ENCODE measurements at places on chromosomes 12 and 14.
A peak's percentile ranks its signal among the peaks of the same experiment; 100 is the strongest.

DNA sequence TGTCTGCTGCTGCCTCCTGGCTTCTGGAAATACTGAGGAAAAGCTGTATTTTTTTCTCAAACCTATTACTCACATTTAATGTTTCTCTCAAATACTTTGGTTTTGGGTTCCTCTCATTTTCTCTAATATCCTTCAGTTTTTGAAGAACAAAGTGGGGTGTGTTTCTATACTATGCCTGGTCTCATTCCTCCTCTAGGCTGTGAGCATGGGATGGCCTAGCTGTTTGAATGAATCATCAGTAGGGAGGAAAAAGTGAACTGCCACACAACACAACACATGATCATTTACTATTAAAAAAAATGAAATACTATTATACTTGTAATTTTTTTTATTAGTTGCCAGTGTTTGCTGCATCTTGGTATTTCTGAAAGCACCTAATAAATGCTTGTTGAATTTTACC is 11.3 kb upstream of the SMCO3 start:
- DNase-seq = no peak

GRCh38 chr12:54046809-54047159 is 6.9 kb upstream of the HOXC4 start:
- no peak for DNase-seq

GRCh38 chr12:15143467-15143866 is 77.8 kb downstream of the RERG start:
- no peak for DNase-seq

- no peak for DNase-seq
Observed at GRCh38 chr12:92876496-92876895, 52.6 kb downstream of the EEA1 start.

DNA sequence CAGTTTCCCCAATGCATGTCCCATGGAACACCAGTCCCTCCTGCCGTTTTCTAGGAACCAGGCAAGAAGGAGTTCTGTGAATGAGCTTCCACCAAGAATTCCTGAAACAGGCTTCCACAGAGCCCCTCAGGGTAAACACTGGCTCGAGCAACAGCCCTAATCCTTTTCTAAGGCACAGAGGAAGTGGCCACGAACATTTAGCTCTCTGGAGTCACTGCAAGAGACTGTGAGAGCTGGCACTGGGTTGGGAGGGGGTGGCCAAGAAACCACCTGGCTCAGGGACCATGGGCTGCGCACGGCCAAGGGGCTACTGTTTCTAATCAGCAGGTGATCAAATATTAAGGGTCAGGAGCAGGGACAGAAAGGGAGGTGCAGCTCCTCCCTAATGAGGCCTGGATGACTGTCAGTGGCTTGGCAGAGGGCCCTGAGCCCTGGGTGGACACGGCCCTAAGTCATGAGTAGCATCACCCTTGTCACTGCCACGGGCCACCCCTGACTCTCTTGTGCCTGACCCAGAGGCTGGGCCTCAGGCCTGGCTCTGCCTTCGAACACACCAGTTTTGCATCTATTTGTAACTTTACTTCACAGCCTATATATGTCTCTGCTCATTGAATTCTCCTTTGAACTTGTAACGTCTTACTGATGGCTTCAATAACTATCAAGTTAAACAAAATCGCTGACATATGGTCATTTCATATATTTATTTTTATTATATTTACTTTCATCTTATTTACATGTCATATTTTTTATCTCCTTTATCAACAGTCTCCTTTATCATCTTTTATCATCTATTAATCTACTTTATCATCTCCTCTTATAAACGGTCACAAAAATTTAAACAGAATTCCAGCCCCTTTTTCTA is 154.0 kb downstream of the DICER1 start:
- no peak for DNase-seq

DNA sequence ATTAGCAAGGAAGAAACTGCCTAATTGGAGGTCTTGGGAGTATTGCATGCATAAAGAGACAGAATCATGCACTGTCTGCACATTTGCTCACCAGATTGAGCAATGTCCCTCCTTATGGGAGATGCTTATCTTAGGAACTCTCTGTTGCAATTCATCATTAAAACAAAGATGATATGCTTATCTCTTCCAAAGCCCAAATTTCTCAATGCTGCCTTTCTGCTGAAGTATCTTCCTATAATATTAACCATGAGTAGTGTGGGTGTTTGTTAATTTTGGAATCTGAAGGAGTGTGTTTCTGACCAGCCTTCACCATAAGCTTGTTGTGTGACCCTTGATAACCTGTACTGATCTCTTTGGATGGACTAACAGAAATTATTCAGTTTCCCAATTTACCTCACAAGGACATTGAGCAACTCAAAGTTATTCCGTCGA is 1257.6 kb upstream of the FLRT2 start:
- no peak for DNase-seq

DNA sequence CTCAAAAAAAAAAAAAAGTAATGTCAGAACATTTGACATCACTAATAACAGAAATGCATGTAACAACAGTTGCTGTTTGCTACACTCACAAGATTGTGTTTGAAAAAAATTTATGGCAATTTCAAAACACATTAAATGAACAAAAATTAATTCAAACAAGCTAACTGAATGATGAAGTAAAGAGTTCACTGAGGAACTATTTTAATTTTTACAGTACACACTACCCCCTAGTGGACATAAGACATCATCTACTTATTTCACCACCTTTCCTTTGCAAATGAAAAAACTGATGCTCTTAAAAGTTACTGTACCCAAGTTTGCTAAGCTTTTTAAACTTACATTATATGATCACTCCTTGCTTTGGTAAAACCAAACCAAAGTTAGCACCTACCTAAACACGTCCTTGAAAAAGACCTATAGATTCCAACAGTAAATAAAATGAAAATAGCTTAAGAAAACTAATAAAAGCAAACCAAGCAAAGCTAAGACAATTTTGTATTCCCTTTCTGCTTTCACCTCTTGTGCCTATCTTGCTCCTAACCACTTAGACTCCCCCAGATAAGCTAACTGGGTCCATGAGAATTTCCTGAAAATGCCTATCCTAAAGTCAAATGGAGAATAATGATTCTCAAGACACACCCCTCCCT is 22.2 kb downstream of the UBE2N start:
- DNase-seq = no peak

DNA sequence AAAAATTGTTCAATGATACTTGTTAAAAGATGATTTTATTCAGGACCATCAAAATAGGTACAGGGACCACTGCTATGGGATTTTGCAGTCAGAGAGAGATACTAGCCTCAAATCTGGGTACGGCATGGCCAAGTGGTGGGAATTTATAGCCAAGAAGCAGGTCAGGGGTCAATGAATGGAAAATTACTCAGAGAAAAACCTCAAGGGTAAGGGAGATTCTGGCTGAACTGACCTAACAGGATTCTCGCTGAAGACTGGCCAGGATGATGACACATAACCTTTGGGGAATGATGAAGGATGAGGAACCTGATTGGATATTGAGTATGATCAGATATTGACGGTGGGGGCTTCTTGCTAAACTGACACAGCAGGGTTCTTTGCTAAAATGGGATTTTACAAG is 32.7 kb downstream of the DEPDC4 start:
- no peak for DNase-seq

DNA sequence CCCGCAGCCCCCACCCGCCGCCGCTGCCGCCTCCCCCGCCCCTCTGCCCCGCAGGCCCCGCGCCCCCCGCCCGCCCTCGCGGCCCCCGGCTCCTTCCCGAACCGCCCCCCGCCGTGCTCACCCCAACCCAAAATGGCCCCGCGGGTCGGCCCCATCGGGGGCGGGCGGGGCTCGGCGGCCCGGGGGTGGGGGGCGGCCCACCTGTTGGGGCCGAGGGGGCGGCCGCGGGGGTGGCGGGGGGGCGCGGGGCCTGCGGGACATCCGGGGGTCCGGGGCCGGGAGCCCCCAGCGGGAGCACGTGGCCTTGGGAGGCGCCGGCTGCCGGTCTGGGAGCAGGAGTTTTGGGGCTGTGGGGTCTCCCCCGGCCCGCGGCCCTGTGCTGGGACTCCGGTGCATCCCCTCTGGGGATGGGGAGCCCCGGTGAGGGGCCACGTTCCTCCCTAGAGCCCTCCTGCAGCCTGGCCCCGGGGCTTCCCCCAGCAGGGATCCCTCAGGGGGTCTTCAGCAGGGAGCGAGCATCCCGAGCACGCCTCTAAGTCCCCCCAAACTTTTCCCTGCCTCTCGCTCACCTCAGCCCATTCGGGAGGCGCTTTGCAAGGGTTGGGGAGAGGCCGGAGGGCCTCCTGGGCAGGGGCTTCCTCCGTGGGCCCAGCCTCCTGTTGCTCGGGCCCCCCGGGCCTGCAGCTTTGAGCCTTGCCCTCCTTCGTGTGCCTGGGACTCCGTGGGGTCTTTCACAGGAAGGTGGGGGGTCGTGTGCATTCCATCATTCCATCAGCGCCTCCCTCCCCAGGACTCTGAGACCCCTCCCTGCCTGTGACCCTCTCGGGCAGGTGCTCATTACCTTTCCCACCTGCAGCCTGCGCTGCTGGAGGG is 710 bp downstream of the MTA1 start:
- DNase-seq = peak; percentile 24

DNA sequence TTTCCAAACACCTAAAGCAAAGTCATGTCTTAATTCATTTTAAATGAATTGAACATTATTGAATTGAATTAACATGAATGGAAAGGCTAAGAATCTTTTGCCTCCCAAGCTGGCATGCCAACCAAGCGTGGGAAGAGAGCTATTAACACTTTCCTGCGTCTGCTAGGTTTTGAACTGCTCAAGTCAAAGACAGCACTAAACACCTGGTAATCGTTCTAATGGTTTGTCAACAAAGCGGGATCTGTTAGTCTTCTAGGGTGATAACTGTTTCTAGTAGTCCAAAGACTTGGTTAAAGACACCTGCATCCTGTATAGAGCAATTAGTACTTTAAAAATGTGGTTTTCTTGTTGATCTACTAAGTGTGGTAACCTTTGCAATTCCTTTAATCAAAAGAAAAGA is 164.2 kb upstream of the HMGA2 start:
- DNase-seq = no peak

DNA sequence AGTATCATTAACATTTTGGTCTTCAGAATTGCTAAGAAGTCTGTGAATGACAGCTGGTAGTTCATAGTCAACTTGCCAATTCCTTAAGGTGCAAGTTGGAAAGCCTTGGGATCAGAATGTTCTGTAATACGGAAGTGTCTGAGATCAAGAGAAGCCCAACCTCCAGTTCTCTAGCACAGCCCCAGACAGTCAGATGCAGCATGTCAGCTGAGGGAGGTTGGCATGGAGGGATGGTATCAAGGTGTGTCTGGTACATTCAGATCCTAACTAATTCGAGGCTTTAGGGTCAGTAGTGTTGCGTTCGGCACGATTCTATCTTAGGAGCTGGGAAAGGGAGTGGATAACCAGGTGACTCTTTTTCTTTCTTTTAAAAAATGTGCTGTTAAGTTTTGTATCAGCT is 38.3 kb downstream of the FNTB start:
- no peak for DNase-seq

GRCh38 chr12:78441737-78442453 is 422.7 kb upstream of the SYT1 start:
- DNase-seq = no peak

GRCh38 chr12:96989916-96990315 is 82.9 kb downstream of the NEDD1 start:
- DNase-seq = no peak

DNA sequence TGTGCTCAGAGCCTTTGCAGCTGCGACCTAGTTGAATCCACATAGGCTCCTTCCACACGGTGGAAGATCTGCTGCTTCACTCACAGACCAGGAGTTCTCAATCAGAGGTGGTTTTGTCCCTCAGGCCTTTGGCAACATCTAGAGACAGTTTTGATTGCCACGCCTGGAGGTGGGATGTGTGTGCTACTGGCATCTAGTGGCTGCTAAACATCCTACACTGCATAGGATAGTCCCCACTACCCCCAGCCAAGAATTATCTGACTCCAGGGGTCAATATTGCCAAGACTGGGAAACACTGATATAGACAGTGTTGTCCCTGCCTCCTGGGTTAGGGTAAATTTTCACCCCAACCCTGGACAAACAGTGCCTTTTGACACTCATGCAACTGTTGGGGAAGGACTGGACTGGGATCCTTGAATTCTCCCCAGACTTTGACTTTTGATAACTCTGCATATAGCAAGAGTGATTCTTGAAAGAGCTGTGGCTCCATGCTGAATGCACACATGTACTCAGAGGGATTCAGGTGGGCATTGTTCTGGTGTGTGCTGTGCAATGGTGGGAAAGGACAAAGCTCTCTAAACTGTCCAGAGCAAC is 39.8 kb downstream of the BAZ2A start:
- no peak for DNase-seq

DNA sequence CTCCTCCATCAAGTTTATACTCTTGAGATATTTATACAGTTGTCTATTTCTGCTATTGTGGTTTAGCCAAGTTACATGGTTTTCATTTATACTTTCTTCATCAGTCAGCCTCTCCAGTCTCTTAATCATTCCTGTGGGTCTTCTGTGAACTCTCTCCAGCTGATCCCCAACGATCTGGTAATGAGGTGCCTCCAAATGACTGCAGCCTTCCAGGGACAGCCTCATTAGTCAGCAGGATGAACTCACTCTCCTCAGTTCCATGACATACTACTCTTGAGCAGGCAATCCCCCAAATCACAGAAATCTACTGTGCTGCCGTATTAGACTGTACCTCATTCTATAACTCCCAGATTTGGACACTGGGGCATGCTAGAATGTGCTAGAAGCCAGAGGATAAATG is 15.3 kb downstream of the AREL1 start:
- DNase-seq = no peak

GRCh38 chr12:12561371-12562015 is 1.2 kb downstream of the DUSP16 start:
- peak; percentile 33 for DNase-seq

- no peak for DNase-seq
Observed at GRCh38 chr12:89023936-89024335, 328.4 kb downstream of the DUSP6 start.

- no peak for DNase-seq
Observed at GRCh38 chr12:110330544-110330943, 49.5 kb downstream of the ATP2A2 start.

DNA sequence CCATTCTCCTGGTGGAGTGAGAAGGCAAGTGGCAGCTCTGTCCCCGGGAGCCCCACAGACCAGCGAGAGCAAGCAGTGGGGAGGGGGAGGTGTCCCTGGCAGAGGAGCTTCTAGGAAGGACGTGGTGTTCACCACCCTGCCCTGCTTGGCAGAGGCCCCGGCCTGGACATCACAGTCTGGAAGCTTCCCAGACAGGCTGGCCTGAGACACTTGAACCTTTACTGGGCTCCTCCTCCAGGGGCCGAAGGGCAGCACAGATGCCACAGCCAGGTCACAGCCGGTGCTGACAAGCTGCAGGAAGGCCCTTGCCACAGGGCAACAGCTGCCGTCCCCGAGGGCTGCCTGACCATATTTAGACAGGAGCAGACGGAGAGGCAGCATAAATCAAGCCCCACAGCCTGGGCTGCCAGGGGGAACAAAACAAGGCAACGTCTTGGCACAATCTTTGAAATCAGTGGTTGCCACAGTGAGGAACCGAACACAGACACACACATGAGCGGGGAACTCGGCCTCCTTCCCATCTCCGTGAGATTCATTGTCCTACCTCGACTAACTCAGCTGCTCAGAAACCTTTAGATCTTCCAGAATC is 28.5 kb downstream of the PRIMA1 start:
- no peak for DNase-seq
